CD4-positive, alpha-beta T cell treated with Interleukin-4 for 4 hours (primary cell): ENCODE measurements at places on chromosomes 5 and 9.

- DNase-seq: peak; percentile 6
These were observed 17.6 kb upstream of the SETX start for GRCh38 chr9:132372177-132373095.

GRCh38 chr5:144009116-144009515, 161.3 kb downstream of the YIPF5 start:
- no peak for DNase-seq

DNA sequence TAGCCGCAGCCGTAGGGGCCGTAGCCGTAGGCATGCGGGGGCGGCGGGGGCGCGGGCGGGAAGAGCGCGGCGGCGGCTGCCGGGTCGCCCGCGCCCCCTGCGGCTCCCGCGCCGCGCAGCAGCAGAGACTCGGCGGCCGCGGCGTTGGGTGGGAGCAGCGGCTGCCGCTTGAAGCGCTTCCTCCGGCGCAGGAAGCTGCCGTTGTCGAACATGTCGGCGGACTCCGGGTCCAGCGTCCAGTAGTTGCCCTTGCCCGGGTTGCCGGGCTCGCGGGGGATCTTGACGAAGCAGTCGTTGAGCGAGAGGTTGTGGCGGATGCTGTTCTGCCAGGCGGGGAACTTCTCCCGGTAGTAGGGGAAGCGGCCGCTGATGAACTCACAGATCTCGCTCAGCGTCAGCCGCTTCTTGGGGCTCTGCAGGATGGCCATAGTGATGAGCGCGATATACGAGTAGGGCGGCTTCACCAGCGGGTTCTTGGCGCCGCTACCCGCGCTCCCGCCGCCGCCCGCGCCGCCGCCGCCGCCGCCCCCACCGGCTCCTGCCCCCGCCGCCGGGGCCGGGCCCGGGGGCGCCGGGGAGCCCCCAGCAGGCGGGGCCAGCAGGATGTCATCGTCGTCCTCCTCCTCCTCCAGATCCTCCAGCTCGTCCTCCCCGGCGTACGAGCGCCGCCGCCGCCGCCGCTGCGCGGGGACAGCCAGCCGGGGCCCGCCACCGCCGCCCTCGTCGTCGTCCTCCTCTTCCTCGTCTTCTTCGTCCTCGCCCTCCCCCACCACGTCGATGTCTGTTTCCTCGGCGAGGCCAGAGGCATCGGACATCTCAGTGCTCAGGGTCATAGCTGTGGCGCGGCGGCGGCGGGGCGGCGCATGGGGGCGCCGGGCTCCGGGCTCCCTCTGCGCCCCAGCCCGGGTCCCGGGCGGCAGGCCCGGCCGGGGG, 781 bp downstream of the FOXD1 start:
- DNase-seq: peak; percentile 42

- DNase-seq: no peak
These were observed 21.4 kb downstream of the TMEM245 start for GRCh38 chr9:109098171-109098959.

DNA sequence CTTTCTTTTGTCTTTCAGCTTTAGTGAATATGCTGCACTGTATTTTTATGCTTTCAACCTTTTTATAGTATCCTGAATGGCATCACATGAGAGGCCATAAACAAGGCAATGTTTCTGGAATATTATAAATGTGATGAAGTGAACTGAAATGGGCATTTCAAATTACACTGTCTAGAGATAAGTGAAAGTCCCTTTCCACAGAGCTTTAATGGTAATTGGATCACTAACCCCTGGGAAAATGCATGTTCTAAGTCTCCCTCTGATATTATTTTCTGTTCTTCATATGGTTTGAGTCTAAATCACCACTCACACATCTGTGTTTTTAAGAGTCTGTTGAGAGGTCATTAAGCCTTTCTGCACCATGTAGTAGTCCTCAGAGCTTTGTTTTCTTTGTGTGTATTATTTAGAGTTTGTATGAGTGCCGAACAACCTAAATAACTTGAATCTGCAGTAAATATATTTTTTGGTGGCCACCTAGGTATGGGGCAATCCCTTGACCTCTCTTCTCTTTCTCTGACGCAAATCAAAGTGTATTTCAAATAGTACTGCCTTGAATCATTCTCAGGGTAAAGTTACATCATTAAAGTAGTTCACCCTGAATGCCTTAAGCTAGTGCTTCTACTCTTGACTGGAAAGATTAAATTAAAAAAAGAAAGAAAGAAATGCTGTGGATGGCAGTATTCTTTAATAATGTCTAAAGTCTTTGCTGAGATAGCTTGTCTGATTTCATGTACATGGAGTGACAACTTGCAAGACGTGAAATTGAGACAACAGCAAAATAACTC, 1931.0 kb upstream of the CDH6 start:
- DNase-seq: no peak

DNA sequence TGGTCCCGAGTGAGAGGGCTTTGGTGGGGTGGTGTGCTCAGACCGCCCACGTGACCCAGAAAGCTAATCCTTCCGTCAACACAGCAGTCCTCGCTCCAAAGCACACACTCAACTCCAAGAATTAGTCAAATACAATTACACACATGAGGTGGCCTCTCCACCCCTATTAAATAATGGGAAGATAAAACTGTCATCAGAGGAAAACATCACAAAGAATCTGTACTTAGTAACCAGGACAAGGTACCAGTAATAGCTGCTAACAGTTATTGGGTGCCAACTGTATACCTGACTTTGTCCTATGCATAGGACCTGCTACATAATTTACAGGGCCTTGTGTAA, 222.8 kb downstream of the HSPA4 start:
- DNase-seq: no peak

DNA sequence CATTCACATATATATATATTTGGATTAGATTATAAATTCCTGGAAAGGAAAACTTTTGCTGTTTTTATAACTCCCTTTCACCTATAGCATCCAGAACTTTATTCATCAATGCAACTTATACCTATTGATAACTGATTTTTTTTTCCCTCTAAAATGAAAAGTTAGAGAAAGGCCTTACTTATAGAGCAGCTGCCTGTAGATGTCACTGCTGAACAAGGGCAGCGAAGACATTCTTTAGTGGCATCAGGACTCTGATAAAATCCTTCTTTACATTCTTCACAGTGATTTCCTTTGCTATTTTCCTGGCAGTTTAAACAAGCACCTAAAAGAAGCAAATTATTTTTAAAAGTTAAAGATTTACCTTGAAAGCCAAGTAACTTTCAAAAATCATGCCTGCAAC, 32.3 kb upstream of the CDK5RAP2 start:
- no peak for DNase-seq
